Heart right ventricle (tissue), 16 donors: ENCODE measurements at places on chromosomes 7 and 10. TPM values are rescaled to one million over a fixed set of nuclear protein-coding genes. Genes with fewer than 3 reads are reported as not detected.

- DNase-seq = no peak
Measured at GRCh38 chr7:127993987-127994386, 37.2 kb downstream of the LRRC4 start.

GRCh38 chr7:158856883-158857668 lies 718 bp downstream of the DYNC2I1 start:
- no peak for DNase-seq

DNA sequence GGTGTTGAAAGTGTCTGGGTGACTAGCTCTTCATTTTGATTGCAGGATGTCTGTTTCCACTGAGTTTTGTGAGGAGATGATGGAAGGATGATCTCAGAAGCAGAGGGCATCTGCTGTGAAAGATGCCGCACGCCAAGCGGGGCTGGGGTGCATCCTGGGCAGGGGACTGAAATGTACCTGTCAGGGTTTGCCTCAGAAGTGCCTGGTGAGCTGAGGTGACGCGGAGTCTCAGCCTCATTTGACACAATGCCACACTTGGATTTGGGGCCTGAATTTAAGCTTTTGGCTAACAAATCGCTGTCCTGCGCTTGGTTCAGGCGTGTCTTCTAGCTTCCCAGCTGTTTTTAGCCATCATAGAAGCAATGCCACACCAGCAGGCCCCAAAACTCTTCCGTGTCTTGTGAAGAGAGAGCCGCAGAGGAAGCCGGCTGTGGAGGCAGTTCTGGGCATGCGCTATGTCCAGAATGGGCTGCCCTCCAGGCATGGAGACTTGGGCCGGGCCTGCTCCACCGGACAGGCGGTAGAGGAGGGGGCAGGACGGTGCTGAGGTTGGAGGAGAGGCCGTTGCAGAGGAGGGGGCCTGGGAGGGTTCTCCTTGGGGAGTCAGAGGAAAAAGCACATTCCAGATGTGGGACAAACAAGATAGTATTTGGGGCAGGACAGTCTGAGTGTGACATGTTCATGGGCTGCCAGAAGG lies 31.2 kb downstream of the WDR86 start:
- no peak for DNase-seq

GRCh38 chr10:68871731-68872342 lies 29.3 kb upstream of the DDX50 start:
- no peak for DNase-seq

The NUDT13 gene
- 11.0 TPM for polyA plus RNA-seq
